ELR (cell line): ENCODE measurements at places on chromosomes 12 and 14.
A peak's percentile ranks its signal among the peaks of the same experiment; 100 is the strongest.

GRCh38 chr12:127625176-127625771 lies 641.7 kb upstream of the TMEM132C start:
- DNase-seq: no peak

- DNase-seq: no peak
Measured at GRCh38 chr12:59164226-59164625, 243.9 kb upstream of the LRIG3 start.

GRCh38 chr14:44657203-44657602 lies 150.1 kb upstream of the FSCB start:
- DNase-seq: no peak

GRCh38 chr14:59200195-59200594 lies 11.7 kb downstream of the DAAM1 start:
- DNase-seq: no peak

DNA sequence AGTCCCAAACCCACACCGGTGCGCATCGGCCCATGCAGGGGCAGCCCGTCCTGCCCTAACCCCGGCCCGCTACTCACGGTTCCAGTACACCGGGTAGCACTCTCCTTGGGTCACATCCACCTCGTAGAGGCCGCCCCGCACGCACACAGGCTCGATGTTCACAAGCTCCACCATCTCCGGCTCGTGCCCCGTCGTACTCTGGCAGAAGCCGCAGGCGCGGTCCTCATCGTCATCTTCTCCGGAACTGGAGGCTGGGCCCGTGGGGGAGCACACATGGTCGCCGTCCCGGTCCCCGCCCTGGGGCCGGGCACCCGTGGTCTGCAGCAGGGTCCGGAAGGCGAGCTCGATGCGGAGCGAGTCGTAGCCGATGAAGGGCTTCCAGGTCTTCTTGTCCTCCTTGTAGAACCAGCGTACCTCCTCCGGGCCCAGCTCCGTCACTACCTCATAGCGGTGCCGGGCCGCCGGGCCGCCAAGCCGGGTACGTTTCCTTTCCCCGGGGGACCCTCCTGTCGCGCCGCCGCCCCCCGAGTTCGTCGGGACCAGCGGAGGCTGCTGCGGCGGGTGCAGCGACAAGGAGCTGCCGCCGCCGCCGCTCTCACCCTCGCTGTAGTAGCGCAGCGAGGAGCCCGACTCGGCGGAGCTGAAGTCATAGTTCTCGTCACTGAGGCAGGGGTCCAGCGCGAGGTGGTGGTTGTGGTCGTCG lies 788 bp downstream of the DDHD1 start:
- DNase-seq: peak; percentile 68
